ENCODE measurements at places on chromosomes 3 and 15.

- DNase-seq: no peak
Measured at GRCh38 chr3:29286478-29287240, 5.8 kb downstream of the RBMS3 start.

GRCh38 chr15:66646308-66646707, 55.7 kb upstream of the SMAD6 start:
- DNase-seq: no peak

- DNase-seq: no peak
Measured at GRCh38 chr3:169104972-169105371, 558.5 kb downstream of the MECOM start.

DNA sequence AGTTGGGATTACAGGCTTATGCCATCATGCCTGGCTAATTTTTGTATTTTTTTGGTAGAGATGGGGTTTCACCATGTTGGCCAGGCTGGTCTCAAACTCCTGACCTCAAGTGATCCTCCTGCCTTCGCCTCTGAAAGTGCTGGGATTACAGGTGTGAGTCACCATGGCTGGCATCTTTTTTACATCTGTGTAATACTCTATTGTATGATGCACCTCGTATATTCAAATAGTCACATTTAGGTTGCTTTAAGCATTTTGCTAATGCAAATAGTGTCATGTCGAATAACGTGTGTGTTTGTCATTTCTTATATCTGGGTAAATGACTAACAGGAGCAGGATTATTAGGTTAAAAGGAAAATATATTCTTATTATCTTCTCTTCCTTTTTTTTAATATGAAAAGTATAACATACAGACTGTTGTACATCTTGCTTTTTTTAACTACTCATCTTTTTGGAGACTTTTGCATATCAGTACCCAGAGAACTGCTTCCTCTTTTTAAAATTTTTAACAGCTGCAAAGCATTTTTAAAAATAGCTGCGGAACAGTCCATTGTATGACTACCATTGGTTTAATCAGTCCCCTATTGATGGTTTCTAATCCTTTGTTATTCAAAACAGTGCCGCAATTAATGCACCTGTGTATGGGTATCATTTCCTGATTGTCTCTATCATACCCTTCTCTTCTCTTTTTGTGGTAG, 13.4 kb downstream of the SCAMP5 start:
- no peak for DNase-seq

- no peak for DNase-seq
Measured at GRCh38 chr15:65287520-65287855, 805 bp upstream of the PARP16 start.

All from amniotic stem cell (primary cell).